Cardiac muscle cell (in vitro differentiated cells and primary cell): ENCODE measurements at places on chromosomes 7 and 10. TPM values are rescaled to one million over a fixed set of nuclear protein-coding genes. Genes with fewer than 3 reads are reported as not detected.

Gene OR6V1
- not detected in 2 replicates for total RNA-seq

DNA sequence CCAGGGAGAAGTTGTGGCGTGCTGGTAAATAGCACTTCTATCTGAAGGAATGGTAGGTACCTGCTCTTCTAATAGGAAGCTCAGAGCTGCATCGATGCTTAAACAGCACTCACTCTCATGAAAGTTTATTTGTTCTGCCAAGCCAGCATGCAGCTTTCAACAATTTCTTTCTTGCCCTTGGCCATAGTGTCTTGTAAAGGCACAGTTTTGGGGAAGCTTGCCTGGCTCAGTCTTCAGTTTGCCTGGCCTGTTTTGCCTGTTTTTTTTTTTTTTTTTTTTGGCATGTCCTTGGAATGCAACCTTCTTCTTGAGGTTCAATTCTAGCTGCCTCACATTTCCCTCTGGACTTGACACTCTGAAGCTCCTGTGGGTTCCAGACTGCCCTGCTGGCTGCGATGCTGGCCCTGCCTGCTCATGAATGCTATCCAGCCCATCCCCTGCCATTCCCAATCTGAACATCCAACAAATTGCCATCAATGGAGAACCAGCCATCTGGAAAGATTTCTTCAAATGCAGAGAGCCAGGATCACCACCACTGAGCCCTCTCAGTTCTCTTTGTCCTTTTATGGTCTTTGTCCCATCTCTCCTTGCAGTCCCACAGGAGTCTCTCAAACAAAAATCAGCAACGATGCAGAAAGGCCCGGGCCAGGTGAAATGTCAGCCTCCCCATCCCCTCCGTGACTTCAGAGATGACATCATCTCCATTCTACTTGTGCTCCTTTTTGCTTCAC, 133.9 kb downstream of the ANLN start:
- no peaks in the 10 kb centered on the region for H3K36me3 ChIP-seq
- no peaks in the 10 kb centered on the region for H3K27me3 ChIP-seq
- H3K4me1 ChIP-seq: no peaks in the 10 kb centered on the region

GRCh38 chr10:62961951-62962523, 145.9 kb upstream of the EGR2 start:
- H3K27ac ChIP-seq: no peak overlapping the region
- no peak overlapping the region for H3K4me3 ChIP-seq
- no peaks in the 10 kb centered on the region for H3K4me1 ChIP-seq
- H3K36me3 ChIP-seq: no peaks in the 10 kb centered on the region
- no peak for DNase-seq

DNA sequence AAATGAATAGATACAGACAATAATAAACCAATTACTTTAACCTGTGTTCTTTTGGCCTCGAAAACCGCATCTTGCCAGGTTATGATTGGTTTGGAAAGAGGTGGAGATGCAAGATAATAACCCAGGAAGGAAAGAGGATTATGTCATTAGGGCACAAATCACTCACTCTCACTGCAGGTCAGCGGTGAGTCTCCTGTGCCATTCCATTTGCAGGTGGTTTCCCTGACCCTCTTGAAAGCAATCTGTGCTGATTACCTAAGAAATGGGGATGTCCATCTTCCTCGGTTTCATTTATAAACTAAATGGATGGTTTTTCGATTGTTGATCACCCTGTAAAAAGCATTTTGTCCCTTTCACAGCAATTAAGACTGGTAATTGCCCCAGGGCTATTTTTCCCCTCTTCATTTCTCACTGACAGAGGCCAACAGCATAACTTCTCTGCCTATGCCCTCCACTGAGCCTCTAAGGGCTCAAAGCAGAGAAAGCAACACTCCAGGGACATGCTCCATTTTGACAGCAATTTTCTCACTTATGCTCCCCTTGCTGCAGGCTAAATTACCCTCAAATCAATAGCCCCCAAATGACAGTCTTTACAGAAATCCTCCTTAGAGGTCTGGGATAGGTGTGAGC, 257.5 kb downstream of the IPMK start:
- H3K4me1 ChIP-seq: no peaks in the 10 kb centered on the region
- H3K27me3 ChIP-seq: no peaks in the 10 kb centered on the region
- no peak overlapping the region for H3K4me3 ChIP-seq
- no peaks in the 10 kb centered on the region for H3K36me3 ChIP-seq

DNA sequence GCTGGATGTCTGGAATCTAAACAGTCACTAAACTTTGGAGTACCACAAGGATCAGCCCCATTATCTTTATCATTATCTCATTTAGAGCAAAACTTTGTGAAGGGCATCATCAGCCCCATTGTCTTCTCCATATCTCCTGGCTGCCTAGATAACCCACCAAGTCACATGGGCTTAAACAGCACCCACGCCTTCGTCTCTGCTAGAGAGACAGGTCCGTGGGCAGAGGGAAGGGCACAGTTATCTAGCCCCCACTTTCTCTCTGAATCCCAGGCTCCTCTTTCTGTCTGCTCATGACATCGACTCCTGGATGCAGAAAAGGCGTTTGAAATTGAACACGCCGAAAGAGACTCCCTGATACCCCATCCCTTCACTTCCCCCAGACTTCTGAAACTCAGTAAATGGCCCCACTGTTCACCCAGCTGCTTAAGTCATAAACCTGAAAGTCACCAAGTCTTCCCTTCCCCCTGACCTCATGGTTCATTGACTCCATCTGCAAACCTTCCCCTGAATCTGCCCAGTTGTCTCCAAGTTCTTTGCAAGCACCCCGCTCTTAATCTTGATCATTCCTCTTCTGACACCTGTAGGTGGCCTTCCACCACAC, 20.9 kb upstream of the PARD3 start:
- H3K4me1 ChIP-seq: no peaks in the 10 kb centered on the region
- H3K27ac ChIP-seq: no peak overlapping the region
- H3K27me3 ChIP-seq: no peaks in the 10 kb centered on the region
- no peak for DNase-seq

- no peaks in the 10 kb centered on the region for H3K4me1 ChIP-seq
- no peak for DNase-seq
- H3K27me3 ChIP-seq: no peaks in the 10 kb centered on the region
- no peaks in the 10 kb centered on the region for H3K36me3 ChIP-seq
- H3K4me3 ChIP-seq: no peak overlapping the region
Measured at GRCh38 chr10:72037266-72037665, 51.1 kb downstream of the SPOCK2 start.

DNA sequence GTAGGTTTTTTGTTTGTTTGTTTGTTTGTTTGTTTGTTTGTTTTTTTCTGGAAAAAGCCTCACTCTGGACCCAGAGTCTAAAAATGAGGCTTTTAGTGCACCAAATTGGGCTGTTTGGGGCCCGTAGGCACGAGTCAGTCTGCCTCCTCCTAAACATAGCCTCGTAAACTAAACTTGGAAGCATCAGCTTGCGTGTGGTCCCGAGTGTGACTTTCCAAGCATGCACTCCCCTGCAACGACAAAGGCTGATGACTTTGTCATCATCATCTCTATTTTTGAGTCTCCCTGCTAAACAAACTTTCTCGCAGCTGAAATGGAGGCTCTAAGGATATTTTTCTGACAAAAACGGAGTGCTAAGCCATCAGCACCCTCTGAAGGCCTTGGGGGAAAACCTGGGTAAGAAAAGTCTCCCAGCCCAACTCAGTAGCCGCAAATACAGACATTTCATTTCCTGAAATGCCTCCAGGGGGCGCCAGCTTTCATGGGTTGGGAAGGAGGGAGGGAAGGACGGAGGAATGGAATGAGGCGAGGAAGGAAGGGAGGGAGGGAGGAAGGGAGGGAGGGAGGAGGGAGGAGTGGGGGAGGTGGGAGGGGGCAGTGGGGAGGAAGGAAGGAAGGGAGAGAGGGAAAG, 245.9 kb downstream of the KCNMA1 start:
- H3K27me3 ChIP-seq: peaks cover 1% of the 10 kb centered on the region
- H3K4me1 ChIP-seq: peaks cover 17% of the 10 kb centered on the region
- no peak overlapping the region for H3K4me3 ChIP-seq
- DNase-seq: peak; percentile 88
- no peaks in the 10 kb centered on the region for H3K36me3 ChIP-seq

Gene BHLHA15
- 2.2 TPM in 1 of 2 replicates, not detected in the other for total RNA-seq

GRCh38 chr7:99499371-99499720, 735 bp downstream of the ZNF394 start:
- H3K27me3 ChIP-seq: no peaks in the 10 kb centered on the region
- no peak for DNase-seq
- peak overlapping the region; percentile 86 for H3K4me3 ChIP-seq
- H3K27ac ChIP-seq: peak overlapping the region; percentile 89

Gene C10orf71
- total RNA-seq: 3.1 and 10.2 TPM in 2 replicates

Gene BAZ1B
- total RNA-seq: 35.1 and 42.5 TPM in 2 replicates

DNA sequence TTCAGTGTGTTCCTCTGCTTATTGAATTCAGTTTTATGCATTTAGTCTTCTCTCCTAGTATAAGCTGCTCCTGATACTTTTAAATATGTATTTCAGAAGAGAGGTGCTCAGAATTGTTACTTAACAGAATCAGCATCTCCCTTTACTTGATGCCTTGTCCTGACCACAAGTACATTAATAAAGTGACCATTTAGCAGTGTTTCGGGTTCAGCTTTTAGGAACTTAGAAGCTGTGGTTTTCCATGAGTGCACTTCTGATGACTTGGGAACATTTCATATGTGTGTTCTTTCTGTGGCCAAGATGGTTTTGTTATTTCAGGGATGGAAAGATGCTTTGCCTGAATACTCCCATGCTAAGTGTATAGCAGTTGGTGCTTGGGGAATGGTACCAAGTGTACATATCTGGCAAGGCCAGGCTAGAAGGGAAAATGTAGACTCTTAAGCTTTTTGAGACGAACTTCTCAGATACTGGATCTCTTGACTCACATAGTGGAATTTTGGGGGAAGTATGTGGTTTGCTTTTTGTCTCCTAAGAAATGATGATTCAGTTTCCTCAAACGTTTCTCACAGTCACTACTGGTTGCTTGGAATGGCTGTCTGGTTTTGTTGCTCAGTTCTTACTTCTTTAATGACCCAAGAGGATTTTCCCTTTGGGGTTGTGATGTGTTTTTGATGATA, 17.2 kb downstream of the SGPL1 start:
- DNase-seq: peak; percentile 92
- no peaks in the 10 kb centered on the region for H3K27me3 ChIP-seq
- no peak overlapping the region for H3K4me3 ChIP-seq
- H3K4me1 ChIP-seq: peaks cover 82% of the 10 kb centered on the region
- H3K36me3 ChIP-seq: no peaks in the 10 kb centered on the region

DNA sequence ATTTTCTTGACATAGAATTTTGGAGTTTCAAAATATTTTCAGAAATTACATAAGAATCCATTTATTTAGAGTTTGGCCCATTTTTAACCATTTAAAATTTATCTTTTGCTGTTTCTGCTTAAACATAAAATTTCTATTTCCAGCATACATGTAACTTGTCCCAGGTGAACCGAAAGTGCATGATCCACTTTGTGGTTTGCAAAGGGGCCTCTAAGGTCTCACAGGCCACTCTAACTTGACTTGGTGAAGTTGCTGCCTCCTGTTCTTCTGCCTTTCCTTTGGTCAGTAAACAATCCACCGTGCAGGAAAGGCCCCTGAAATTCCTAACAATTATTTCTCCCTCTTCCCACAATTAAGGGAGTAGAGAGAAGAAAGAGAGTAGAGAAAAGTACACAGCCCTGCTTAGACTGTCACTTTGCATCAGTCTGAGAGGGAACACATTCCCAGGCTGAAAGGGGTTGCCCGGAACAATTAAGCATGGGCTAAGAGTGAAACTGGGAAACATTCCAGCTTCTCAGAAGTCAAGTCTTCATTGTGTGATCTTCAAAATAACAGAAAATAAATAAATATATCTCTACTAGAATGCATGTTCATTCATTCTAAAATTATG, 79.5 kb upstream of the SEMA3A start:
- no peaks in the 10 kb centered on the region for H3K27me3 ChIP-seq
- H3K4me3 ChIP-seq: no peak overlapping the region
- peak; percentile 32 for DNase-seq

DNA sequence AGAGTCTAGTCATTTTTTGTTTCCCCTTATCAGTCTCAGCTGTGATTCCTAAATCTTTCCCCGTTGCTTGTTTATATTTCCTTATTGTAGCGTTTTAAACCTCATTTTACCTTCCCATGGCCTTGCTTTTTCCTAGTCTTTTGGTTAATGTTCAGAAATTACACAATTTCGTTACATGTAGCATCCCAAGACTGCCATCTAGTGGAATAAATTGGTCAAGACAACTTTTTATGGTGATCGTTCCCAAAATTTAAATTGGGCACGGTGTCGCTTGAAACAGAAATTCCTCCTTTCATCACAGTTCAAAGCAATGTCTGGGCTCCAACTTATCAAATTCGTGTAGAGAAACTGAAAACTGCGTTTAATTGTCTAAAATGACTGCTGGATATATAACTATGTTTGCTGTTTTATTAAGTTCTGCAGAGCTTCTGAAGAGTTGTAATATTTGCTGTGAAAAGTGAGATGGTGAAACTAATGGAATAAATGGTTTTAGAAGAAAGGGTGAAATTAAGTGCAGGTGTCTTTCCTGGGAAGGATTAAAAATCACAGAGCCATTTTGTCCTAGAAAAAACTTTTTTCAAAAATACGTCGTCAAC, 370.2 kb downstream of the PHF14 start:
- DNase-seq: peak; percentile 56
- H3K4me3 ChIP-seq: no peak overlapping the region
- no peak overlapping the region for H3K27ac ChIP-seq
- H3K27me3 ChIP-seq: no peaks in the 10 kb centered on the region

GRCh38 chr7:139246905-139247304, 15.9 kb downstream of the UBN2 start:
- H3K4me1 ChIP-seq: no peaks in the 10 kb centered on the region
- DNase-seq: no peak
- H3K4me3 ChIP-seq: no peak overlapping the region

Gene C10orf62
- 0.25 and 0.30 TPM in 2 replicates for total RNA-seq

DNA sequence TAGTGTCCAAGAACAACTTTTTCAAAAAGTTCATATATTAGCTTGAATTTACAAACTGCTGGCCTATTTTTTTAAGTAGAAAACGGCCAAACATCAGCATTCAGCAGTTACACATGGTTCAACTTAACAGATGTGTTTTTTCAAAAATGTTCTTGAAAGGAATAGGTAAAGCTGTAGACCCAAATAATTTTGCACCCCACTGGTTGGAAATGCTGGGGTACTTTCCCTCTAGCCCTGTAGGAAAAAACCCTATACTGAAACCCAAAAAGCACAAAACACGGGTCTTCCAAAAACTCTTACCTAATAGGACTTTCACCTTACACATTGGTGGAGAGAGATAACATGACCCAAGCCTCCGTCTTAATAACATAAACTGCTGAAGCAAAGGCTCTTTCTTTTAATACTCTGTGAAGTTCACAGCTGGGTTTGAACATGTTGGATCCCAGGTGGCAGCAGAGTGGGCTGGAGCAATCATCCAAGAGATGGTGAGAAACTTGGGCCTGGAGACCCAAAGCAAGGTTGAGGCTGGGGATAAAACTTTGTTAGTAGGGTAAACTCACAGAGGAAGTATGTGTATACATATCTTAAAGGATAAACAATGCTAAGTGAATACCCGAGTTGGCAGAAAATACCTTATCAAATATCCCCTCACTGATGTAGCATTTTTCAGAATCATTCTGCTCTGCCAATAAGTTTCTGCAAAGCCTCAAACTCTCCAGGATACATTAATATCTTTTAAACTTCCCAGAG, 629 bp upstream of the DNAJC9 start:
- no peaks in the 10 kb centered on the region for H3K27me3 ChIP-seq
- H3K4me1 ChIP-seq: peaks cover 14% of the 10 kb centered on the region
- peak overlapping the region; percentile 67 for H3K27ac ChIP-seq

Gene DYNC1I1
- 21.2 and 24.4 TPM in 2 replicates for total RNA-seq

Gene DBNL
- total RNA-seq: 130 TPM in 2 replicates

GRCh38 chr10:113480851-113481502, 71.9 kb upstream of the HABP2 start:
- DNase-seq: no peak
- H3K36me3 ChIP-seq: no peaks in the 10 kb centered on the region
- no peak overlapping the region for H3K27ac ChIP-seq
